ENCODE measurements at places on chromosomes 4 and X.

GRCh38 chr4:98181809-98182208 lies 38.5 kb upstream of the STPG2 start:
- no peak for DNase-seq

DNA sequence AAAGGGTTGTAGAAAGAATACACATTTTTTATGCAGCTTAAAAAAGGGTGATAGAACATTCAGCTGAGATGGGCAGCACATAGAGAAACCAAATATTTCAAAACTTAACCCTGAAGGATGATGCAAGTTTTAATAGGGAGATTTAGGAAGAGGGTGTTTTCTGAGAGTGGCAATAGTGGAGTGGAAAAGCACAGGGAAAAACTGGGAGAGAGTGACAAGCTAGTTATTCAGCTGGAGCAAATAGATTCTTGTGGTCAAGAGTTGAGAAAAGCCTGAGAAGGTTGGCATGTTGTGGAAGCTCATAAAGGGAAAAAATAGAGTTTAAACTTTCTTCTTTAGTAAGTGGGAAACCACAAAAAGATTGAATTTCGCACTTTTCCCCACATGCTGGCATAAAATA lies 359.6 kb upstream of the PITX2 start:
- no peak for DNase-seq

DNA sequence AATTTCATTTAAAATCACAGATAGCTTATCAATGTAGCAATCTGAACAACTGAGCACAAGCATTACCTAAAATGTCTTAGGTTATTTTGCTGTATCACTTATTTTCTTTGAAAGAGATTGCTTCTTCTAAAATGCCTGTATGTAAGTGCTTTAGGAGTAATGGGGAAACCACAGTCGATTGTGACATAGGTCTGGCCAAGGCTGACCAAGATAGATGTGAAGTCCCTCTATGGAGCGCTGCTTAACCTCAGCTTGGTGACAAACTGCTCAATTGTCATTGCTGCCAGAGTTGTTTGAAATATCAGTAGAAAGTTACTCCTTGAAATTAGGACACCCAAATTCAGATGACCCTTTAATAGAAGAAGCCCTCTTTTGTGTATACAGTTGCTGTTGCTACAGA lies 401.9 kb upstream of the NDST4 start:
- DNase-seq, result no peak

DNA sequence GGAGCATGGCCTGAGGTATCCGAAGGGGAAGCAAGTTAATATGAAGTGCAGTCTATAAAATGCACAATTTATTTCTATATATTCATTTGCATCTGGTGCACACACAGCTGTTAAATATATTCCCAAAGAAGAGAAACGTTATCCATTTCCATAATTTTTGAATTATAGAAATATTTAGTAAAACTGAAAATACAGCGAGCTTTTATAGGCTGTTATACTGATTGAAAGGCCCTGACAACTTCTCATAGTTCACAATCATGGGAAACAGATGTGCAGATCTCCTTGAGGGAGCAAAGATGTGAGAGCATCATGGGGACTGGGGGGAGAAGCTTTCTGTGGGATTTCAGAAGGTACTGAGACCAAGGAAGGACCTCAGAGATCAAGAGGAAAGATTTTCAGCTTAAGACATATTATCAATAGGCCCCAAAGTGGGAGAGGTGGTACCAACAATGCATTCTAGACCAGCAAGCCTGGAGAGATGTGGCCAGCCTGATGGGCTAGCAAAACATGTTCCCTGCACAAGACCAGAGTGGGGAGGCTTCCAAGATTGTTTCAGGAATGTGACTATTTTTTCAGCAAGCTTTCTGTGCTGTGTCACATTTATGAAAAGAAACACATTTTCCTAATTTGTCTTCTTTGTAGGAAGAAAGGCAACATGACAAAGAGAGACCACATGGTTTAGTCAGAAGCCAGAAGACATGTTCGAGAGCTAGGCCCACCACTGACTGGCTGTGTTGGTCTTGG lies 256.0 kb upstream of the SFRP2 start:
- DNase-seq, result no peak

GRCh38 chr4:183175631-183176232 lies 76.7 kb downstream of the WWC2 start:
- DNase-seq, result no peak

DNA sequence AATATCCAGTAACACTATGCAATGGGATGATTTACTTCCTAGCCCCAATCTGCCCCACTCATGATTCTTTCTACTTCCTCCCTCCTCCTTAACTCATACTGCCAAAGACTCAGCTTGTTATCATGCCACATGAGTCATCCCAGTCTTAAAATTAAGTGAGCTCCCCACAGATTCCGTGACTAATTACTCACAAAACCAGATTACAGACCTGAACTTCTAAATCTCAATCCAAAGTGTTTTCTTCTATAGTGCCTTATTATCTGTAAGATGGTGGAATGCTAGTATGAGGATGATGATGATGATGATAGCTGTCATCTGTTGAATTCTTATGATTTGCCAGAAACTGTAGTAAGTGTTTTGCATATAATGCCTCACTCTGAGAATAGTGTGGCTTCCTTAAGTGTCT lies 27.7 kb upstream of the GPC3 start:
- DNase-seq, result no peak

- no peak for DNase-seq
These were observed 33.2 kb downstream of the FGFRL1 start for GRCh38 chr4:1044469-1045192.

DNA sequence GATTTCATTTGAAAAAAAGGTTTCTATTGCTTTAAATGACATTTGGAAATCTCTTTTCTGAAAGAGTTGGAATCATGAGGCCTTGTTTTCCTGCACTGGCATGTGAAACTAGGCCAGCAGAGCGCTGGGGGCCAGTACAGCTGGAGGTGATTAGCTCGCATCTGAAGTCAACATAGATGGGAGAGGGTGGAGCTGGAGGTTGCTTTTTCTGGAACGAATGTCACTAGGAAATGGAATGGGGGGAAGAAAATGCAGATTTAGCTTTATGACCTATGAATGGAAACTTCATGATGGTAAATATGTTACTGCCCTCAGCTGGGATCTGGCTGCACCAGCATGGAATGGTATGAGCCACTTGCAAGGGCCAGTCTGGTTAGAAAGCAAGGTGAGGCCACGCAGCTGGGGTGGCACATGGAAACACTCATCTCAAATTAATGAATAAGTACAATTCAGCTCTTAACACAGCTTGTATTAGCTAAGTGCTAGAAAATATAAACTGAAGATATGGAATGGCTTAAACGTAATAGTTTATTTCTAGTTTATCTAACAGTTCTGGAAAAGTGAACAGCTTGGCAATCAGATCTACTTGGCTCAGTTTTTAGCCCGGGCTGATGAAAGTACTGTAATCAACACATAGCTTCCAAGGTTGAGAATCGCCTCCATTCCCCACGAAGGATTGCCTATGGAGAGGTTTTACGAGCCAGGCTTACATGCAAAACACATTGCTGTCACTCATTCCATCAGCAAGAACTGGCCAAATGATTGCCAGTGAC lies 32.5 kb downstream of the SLC10A6 start:
- no peak for DNase-seq

DNA sequence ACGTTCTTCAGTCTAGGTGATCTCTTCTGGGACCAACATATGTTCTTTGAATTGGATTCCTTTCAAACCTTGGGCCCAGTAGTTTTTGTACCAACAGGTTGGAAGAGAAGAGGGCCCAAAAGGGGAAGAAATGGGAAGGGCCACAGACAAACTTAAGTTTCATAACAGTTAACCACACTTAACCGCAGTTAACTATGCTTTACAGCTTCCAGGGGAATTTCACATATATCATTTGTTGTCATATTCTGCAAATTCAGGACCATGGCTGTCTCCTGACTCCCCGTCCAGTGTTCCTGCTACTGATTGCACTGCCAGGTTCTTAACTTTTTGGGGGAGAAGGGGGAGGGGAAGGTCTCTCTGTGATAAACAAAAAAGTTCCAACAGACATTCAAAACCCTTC lies 34.6 kb downstream of the RTL5 start:
- DNase-seq, result no peak

- no peak for DNase-seq
These were observed 32.5 kb downstream of the WDR1 start for GRCh38 chr4:10083861-10084641.

- DNase-seq, result no peak
These were observed 20.9 kb upstream of the PRSS12 start for GRCh38 chr4:118373614-118374255.

DNA sequence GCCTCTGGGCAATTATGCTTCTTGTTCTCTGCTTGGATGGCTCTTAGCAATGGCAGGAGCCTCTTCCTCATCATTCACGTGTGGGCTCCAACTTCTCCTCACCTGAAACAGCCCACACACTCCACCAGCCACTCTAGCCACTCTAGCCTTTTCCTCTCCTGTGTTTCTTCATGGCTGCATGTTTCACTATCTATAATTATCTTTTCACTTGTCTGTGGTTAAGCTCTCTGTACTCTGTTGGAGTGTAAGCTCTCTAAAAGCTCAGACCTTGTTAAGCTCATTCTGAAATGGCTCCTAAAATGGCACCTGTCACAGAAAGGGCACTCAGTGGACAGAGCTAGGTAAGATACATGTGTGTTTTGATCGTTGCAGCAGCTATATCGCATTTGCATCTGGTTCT lies 80.0 kb downstream of the SH3KBP1 start:
- no peak for DNase-seq

- no peak for DNase-seq
These were observed 690.0 kb upstream of the HS3ST1 start for GRCh38 chr4:12118651-12119213.

GRCh38 chr4:151676301-151676700 lies 84.5 kb downstream of the GATB start:
- DNase-seq, result no peak

GRCh38 chr4:148850257-148850995 lies 408.2 kb upstream of the NR3C2 start:
- DNase-seq, result no peak

GRCh38 chr4:10593130-10593529 lies 91.4 kb downstream of the CLNK start:
- no peak for DNase-seq

DNA sequence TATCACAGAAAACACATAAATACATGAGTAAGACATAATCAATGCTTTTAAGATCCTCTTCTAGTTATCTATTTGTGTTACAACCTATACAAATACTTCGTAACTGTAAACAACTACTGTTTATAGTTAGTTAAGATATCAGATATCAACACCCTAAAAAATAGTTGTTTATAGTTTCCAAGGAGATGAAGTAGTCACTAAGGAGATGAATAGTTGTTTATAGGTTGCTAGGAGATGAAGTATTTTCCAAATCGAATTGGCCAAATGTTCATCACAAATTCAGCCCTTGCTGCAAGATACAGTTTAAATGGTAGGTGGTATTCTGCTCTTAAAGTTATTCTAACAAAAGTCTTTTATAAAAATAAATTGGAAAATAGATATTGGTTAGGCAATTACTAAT lies 618.2 kb upstream of the PCDH10 start:
- DNase-seq, result no peak

DNA sequence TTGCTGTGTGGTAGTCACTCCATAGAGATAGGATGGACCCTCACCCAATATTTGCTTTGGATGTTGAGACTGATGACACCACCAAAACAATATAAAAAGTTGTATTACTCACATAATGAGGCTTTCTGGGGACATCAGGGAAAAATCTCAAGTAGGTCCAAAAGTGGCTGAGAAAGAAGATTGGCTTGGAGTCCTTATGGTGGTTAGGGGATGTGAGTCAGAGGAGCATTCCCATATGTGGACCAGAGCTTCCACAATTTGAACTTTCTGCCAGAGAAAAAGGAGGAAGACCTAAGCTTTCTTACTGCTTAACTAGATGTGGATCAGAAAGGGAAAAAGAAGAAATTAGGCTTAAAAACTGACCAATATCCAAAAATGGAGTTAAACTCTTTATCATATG lies 460.5 kb downstream of the SH3BGRL start:
- DNase-seq, result no peak

GRCh38 chrX:133921764-133922389 lies 63.5 kb downstream of the GPC3 start:
- no peak for DNase-seq

GRCh38 chr4:73080789-73081188 lies 11.3 kb upstream of the COX18 start:
- DNase-seq, result no peak

DNA sequence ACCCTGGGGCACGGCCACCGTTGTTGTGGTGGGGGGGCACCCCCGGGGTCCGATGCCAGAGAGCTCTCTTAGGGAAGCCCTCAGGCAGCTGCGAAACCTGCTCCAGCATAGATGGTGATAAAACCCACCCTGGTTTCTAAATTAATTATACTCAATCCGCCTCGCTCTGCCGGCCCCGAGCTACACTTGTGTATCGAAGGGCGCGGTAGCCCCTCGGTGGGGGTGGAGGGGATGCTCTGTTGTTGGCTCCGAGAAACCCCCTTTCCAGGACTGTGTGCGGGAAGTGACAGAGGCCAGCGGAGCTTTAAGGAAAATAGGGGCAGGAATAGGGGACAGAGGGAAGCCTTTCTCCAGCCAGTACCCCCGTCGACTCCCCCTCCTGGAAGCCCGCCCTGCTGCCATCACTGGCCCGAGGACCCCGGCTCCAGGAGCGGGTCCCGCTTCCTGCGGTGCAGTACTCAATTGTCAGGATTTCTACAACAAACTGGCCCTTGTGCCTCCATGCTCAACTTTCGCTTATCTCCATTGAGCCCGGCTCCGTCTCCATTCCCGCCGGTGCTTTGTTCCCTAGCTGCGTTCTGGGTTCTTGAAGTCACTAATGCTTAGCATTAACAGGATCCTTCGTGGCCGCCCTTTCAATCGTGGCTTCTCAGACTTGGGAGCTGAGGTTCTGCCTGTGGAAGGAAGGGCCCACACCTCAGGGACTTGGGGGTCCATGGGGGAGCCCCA lies 408.2 kb downstream of the BCOR start:
- peak; percentile 3 for DNase-seq

DNA sequence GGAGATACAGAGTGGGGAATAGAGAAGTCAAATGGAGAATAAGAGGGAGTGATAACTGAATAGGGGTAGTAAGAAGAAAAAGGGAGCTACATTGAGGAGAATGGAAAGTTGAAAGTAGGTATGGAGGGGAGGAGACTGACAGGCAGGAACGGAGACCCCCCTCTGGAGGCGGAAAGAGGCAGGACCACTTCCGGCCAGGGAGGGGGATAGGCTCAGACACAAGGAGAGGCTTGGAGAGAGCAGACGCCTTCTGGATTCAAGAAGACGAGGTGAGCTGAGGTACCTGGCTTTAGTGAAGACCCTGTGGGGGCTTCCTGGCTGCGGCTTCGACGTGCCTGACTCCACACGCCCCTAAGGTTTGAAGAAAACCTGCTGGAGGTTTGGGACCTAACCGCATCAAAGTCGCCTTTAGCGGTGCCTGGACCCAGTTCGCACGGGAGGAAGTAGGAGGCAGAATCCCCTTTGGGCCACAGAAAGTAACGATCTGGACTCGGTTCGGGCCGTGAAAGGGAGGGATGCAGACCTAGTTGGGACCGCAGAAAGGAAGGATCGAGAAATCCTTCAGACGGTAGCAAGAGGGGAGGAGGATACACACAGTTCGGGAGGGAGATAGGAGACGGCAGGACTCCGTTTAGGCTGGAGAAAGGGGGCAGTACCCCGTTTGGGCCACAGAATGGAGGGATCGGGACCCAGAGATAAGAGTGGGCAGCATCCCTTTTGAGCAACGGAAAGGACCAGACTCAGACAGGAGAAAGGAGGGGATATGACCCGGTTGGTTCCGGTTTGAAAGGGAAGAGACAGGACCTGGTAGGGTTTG lies at the start of gene TRO:
Gene TRO (plus strand): TSS at position 215 of the 817 bp plus-strand sequence. CDS start 1,423 bp downstream, outside the sequence.
- no peak for DNase-seq

GRCh38 chr4:174555789-174556630 lies 33.7 kb upstream of the HPGD start:
- no peak for DNase-seq

GRCh38 chrX:42943051-42943974 lies 165.3 kb upstream of the PPP1R2C start:
- DNase-seq, result no peak
